ENCODE measurements at places on chromosomes 3 and 15.

DNA sequence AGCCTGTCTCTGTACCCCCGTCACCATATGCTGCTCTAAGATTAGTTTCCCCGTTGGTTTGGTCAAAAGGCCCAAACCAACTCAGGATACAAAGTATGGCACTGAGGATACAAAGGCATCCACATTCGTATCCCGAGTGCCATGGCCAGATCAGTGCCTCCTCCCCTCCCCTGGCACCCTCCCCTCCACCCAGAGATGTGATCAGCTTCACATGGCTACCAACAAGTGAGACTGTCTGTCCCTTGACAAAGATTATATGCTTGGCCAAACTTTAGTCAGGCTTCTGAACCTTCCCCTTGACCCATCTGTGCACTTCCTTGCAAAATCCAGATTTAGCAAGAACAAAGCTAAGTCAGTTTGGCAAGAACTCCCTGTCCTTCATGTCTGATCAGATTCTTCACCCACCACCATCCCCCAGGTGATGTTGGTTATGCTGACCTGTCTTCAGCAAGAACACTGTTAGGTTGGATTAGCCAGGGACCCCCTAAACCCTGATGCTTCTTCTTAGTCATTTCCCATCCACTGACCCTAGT is 61.7 kb downstream of the KLF15 start:
- DNase-seq = no peak

DNA sequence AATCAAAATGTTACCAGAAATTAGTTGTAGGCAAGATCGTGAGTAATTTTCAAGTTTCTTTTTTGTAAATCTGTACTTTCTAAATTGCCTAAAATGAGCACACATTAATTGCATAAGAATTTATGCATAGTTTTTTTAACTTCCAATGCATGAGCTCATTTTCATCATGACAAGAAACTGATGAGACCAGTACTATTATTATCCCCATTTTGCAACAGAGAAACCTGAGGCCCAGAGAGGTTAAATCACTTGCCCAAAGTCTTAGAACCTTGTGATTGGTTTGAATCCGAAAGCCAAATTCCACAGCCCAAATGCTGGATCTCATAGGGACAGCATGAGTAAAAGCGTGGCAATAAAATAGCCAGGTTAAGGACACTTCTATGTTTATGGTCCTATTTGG is 274.7 kb downstream of the ERC2 start:
- no peak for DNase-seq

- DNase-seq = no peak
These were observed 55.6 kb upstream of the ACAN start for GRCh38 chr15:88747631-88748030.

GRCh38 chr3:141942006-141942405 is 65.6 kb downstream of the ATP1B3 start:
- no peak for DNase-seq

Measured in activated CD4-positive, CD25-positive, alpha-beta regulatory T cell treated with anti-CD3 and anti-CD28 coated beads, Interleukin-2, amount 50 U/mL, for 16 hours (primary cell).